ENCODE measurements at places on chromosomes 5 and 9.

- no peak for DNase-seq
Observed at GRCh38 chr9:99221266-99221620, 499 bp downstream of the ALG2 start.

GRCh38 chr5:43567967-43568366, 11.1 kb upstream of the PAIP1 start:
- no peak for DNase-seq

- no peak for DNase-seq
Observed at GRCh38 chr5:138946241-138946623, 71.1 kb upstream of the LRRTM2 start.

DNA sequence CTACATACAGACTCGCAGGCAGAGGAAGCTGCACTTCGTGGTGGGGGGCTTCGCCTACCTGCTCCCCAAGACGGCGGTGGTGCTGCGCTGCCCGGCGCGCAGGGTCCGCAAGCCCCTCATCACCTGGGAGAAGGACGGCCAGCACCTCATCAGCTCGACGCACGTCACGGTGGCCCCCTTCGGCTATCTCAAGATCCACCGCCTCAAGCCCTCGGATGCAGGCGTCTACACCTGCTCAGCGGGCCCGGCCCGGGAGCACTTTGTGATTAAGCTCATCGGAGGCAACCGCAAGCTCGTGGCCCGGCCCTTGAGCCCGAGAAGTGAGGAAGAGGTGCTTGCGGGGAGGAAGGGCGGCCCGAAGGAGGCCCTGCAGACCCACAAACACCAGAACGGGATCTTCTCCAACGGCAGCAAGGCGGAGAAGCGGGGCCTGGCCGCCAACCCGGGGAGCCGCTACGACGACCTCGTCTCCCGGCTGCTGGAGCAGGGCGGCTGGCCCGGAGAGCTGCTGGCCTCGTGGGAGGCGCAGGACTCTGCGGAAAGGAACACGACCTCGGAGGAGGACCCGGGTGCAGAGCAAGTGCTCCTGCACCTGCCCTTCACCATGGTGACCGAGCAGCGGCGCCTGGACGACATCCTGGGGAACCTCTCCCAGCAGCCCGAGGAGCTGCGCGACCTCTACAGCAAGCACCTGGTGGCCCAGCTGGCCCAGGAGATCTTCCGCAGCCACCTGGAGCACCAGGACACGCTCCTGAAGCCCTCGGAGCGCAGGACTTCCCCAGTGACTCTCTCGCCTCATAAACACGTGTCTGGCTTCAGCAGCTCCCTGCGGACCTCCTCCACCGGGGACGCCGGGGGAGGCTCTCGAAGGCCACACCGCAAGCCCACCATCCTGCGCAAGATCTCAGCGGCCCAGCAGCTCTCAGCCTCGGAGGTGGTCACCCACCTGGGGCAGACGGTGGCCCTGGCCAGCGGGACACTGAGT, 255.9 kb downstream of the SAXO1 start:
- no peak for DNase-seq

- no peak for DNase-seq
Observed at GRCh38 chr5:133251296-133252132, 199.7 kb downstream of the HSPA4 start.

- no peak for DNase-seq
Observed at GRCh38 chr9:115964710-115965347, 188.8 kb upstream of the PAPPA start.

DNA sequence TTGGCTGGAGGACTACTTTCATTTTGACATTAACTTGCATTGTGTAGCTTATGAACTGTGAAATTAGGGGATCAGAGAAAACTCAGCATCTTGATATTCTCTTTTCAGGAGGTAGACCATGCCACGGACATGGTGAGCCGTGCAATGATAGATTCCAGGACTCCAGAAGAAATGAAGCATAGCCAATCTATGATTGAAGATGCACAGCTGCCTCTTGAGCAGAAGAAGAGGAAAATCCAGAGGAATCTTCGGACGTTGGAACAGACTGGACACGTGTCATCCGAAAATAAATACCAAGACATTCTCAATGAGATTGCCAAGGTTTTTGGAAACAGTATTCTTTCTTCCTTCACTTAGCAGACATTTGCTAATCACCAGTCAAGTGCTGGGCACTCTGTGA, 20.6 kb upstream of the F2R start:
- no peak for DNase-seq

- DNase-seq: no peak
Observed at GRCh38 chr9:5688109-5688508, 59.2 kb downstream of the RIC1 start.

DNA sequence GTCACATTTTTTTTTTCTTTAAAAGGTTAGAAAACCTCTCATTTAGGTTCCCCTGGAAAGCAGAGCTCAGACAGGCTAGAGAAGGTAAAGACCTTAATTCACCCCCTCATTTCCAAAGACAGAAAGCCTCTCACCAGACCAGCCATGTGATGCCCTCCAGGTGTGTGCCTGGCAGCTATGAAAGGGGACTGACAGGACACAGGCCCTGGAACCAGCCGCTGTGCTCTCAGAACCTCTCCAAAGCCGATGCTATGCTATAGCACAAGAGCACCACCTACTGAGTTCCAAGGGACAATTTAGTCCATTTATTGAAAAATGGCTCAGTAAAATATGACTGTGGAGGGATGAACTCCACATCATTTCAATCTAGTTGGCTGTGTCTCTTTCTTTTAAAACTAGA, 48.8 kb downstream of the FANCC start:
- no peak for DNase-seq

GRCh38 chr5:31639481-31640411, 815 bp downstream of the PDZD2 start:
- no peak for DNase-seq

GRCh38 chr9:8287501-8287900, 487.9 kb upstream of the DMAC1 start:
- no peak for DNase-seq

GRCh38 chr5:27241564-27242257, 203.3 kb upstream of the CDH9 start:
- DNase-seq: no peak

- peak; percentile 81 for DNase-seq
Observed at GRCh38 chr9:8649160-8649559, 849.6 kb upstream of the DMAC1 start.

DNA sequence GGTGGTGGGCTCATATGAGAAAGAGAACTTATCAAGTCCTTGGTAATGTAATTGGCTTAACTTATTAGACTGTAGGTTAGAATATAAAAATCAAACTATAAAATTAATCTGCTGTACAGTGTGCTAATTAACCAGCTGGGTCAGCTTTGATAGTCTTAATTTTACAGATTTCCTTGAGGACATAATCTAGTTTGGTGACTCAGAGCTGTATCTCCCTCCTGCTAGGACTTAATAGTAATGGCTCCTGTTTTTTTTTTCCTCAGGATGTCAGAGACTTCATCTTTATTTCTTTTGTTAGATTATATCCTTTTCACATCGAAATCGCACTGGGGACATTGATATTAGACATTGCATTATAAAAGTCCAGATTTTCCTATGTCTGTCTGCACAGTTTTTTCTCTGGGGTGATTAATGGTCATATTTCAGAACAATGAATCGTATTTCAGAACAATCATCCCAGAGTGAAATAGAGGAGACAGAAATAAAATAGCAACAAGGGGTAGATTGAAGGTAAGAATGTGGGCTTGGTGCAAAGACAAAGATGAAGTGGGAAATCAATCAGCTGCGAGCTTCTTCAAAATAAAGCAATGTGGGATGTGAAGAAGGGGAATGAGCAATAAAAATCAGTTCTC, 346.4 kb upstream of the RIOK2 start:
- no peak for DNase-seq

- DNase-seq: peak; percentile 60
Observed at GRCh38 chr5:79416499-79416898, 97.4 kb downstream of the HOMER1 start.

- DNase-seq: no peak
Observed at GRCh38 chr5:152274224-152274623, 130.9 kb downstream of the NMUR2 start.

- no peak for DNase-seq
Observed at GRCh38 chr5:151721812-151722391, 35.2 kb upstream of the SPARC start.

- no peak for DNase-seq
Observed at GRCh38 chr5:95591490-95591901, 28.4 kb upstream of the GPR150 start.

GRCh38 chr5:43140286-43140685, 19.6 kb downstream of the ZNF131 start:
- DNase-seq: no peak

- no peak for DNase-seq
Observed at GRCh38 chr9:75167281-75167680, 79.0 kb downstream of the OSTF1 start.

- DNase-seq: no peak
Observed at GRCh38 chr5:138065102-138065501, 18.7 kb upstream of the WNT8A start.

DNA sequence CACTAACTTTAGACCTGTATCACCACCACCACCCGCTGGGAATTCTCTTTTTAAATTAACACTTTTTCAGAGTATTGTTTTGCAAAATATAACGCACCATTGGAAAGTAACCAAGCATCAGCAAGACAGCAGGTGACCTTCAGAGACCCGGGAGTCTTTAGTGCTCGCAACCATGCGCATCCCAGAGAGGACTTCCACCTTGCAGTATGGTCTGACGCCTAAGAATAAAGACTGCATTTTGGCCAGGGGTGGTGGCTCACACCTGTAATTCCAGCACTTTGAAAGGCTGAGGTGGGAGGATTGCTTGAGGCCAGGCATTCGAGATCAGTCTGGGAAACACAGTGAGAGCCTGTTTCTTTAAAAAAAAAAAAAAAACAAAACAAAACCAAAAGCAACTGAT, 113.8 kb downstream of the MED27 start:
- no peak for DNase-seq

All from inflammatory macrophage (primary cell).